ENCODE measurements at places on chromosomes 6 and 20.

GRCh38 chr20:21615617-21616080 lies 89.8 kb upstream of the PAX1 start:
- DNase-seq: peak; percentile 79

GRCh38 chr6:11410539-11411307 lies 126.8 kb upstream of the TMEM170B start:
- DNase-seq: no peak

DNA sequence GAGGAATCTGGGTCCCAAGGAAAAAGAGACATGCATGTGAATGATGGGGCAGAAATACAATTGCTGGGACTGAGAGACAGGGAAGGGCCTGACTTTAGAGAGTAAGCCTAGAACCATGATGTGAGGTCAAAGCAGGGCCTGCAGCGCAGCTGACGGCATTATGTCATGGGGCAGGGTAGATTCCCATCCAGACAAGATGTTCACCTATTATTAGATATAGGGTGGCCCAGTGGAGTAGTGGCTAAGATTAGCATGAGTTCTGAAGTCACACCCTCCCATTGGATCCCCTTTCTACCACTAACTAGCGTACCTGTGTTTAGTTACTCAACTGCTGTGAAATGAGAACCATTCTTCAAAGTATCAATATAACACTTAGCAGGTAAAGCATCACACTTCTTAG lies 39.6 kb downstream of the NDUFAF5 start:
- no peak for DNase-seq

- no peak for DNase-seq
Measured at GRCh38 chr6:108888052-108888451, 39.8 kb downstream of the ARMC2 start.

DNA sequence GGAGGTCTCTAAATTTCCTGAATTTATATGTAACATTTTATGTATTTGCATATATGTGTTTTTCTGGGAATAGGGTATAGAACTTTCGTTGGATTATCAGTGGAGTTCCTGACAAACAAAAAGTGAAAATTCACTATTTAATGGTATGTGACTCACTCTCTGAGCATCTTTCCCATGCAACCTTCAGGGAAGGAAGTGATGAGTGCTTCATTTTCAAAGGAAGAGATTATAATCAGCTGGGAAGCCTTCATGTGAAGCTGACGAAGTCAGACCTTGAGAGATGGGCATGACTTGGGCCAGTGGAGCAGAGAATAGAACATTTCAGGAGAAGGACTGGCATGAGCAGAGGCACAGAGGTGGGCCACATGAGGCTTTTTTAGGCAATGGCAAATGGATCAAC lies 72.7 kb downstream of the FAXC start:
- no peak for DNase-seq

- DNase-seq: no peak
Measured at GRCh38 chr6:97269821-97270220, 13.2 kb downstream of the MMS22L start.

DNA sequence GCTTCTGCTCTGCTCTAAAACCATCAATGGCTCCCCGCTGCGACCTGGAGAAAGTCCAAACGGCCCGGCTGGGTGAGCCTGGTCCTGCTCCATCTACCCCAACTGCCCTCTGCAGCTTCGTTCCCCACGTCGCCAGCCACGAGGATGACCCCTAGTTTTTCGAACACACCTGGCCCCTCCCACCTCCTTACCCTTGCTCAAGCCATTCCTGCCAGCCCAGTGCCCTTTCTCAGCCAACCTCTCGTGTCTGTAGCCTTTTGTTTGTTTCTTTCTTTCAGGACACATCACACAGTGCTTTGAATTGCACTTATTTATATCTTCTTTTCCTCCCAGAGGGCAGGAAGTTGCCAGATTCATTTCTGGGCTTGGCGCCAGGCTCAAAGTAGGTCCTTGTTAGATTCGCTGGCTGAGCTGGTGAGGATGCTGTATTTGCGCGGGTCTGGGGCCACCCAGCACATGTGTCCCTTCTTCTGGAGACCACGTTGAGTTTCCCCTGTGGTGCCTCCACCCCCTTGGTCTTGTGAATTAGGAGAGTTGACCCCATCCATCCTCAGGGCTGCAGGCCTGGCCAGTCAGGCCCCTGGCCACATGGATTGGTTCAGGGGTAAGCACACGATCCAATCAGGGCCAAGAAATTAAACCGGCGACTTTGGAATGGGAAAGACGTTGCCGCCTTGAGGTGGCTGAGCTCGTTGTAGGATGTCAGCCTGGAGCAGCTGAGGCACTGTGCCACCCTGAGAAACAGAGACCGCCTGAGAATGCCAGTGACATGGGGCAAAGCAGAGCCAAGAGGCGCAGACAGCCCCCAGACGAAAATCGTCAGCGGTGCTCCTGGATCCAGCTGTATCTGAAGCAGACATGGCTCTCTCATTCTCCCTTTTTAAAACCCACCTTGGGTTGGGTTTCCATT lies 156.0 kb downstream of the CEBPB start:
- DNase-seq: peak; percentile 81

DNA sequence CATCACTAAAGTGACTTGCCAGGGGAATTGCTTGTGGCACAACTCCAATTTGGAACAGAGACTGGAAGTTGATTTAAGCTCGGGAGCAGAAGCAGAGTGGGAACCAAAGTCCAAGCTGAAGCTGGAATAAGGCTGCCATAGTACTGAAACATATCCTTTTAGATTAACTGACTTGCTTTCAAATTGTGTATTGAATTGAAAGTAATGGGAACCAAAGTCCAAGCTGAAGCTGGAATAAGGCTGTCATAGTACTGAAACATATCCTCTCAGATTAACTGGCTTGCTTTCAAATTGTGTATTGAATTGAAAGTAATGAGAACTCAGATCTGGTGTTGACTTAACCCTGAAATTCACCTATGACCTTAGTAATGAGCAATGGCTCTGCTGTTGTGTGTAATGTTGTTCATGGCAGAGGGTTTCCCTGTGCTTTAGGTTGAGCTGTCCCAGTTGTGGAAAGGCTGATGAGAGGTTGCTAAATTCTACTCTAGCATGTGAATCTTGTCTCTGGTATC lies 40.2 kb downstream of the CENPW start:
- no peak for DNase-seq

- no peak for DNase-seq
Measured at GRCh38 chr20:50475681-50476292, 34.4 kb upstream of the PTPN1 start.

DNA sequence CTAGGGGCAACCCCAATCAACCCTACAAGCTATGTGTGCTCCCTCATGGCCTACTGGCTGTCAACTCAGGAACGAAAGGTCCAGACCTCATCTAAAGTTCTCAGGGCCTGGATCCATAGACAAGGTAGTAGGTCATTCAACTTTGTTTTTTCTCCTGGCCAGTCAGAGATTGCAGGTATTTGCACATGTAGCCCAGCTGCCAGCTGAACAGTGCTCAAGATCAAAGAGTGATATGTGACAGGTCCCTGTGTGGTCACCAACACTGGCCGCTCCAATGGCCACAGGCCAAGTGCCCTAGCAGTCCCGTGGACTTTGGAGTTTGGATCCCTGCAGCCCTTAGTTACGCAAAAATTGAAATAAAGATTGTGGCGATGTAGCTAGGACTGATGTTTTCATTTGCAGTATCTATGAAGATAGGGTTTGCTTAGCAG lies 60.6 kb upstream of the ATXN1 start:
- no peak for DNase-seq

DNA sequence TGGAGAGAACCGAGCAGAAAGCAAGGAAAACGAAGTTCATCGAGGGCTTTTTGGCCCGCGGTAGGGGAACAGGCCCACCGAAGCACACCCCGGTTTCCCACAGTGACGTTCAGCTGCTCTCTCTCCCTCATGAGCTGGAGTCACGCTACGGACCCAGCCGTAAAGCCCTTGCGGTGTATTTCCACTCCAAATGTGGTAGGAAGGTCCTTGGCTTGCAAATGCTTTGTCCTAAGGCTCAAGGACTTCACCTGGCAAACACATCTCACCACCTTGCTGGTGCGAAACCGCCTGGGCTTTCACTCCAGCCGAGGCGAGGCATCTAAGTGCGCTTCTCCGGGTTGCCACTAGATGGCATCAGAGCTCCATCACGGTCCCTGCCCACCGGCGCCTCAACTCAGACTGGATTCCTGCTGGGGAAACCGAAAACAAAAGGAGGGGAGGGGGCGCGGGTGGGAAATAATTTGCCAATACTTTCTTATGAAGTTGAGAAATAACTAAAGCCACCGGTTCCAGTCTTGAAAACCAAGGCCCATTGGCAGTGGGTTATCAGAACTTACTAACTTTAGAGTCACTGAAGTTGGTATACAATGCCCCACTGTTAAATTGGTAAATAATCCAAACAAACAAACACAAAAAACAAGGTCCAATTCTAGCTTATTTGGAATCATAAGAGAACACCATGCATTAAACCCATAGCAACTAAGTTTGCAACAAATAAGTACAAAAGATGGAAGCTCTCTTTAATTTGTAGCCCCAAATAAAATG lies 13.4 kb upstream of the FOXC1 start:
- DNase-seq: peak; percentile 25

- no peak for DNase-seq
Measured at GRCh38 chr6:143843677-143843999, 500 bp downstream of the LTV1 start.

- DNase-seq: no peak
Measured at GRCh38 chr6:149228311-149228955, 89.1 kb upstream of the TAB2 start.

DNA sequence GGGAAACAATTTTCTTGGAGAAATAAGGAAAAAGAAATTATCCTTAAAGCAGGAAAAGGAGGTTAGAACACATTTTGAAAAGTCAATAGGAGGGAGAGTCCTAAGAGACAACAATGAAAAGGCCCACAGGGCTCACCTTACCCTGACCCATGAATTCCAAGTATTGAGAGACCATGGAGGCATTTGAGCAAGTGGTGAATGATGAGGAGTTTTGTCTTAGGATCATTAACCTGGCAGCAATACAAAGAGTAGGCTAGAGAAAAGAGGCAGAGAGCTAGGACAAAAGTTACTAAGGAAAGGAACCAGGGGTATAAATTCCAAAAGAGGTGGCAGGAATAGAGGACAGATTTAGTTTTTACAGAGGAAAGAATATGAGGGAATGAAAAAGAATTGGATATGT lies 44.7 kb downstream of the PACRG start:
- no peak for DNase-seq

DNA sequence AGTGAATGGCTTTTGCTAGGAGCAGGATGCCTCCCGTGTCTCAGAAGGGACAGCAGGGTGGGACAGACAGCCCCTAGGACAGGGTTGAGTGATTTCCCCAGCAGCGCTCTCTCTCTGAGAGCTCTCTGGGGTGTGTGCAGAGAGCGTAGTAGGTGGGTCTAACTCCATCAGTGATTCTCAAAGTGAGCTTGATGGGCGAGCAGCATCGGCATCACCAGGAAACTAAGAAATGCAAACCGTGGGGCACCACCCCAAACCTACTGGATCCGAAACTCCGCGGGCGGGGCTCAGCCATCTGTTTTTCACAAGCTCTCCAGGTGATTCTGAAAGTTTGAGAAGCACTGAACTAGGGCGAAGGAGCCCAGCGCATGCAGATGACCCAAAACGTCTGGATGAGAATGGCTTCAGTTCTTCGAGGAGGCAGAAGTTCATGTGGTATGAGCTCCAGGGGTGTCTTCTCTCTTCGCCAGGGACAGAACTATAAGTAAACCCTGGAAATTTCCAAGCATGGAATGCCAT lies 119.6 kb upstream of the RNF24 start:
- no peak for DNase-seq

- no peak for DNase-seq
Measured at GRCh38 chr6:109344226-109344625, 38.0 kb downstream of the CD164 start.

GRCh38 chr6:134170844-134171243 lies 118.4 kb upstream of the SLC2A12 start:
- DNase-seq: no peak

- peak; percentile 78 for DNase-seq
Measured at GRCh38 chr6:28399350-28400121, at the start of gene ZSCAN12. Gene ZSCAN12 (minus strand): TSS chr6:28399747. CDS start chr6:28398405, 1,342 bp downstream.

DNA sequence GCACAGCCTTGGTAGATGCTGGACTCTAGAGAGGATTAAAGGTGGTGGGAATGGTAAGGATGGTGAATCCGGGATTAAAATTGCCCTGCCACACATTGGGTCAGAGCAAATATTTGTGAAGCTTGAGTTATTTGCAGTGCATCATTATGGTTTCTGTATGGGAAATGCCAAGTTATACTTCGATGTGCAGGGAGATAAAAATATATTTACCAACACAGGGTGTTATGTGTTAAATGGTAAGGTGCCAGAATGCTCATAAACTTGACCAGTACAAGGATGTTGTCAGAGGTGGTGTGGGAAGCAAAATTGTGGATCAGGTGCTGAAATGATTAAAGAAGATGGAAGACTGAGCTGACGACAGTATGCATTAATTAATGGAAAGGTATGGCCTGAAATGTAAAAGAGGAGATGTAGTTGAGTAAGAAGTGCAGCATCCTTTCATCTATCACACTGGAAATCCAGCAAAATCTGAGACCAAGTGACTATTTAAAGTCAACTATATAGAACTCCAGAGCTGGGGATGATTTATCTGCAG lies 262.3 kb downstream of the ADGB start:
- no peak for DNase-seq

DNA sequence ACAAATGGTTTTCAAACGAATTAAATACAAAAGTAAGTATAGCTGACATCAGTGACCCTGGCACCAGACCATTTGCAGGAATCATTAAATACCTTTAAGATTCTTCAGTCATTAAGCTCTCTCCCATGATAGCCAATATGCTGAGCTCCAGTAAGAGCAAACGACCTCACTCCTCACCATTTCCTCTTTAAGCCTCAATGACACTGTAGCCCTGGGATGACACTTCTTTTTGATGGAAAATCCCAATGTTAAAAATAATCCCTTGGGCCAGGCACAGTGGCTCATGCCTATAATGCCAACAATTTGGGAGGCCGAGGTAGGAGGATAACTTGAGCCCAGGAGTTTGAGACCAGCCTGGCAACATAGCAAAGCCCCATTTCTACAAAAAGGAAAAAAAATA lies 3.3 kb upstream of the SGK1 start:
- no peak for DNase-seq

DNA sequence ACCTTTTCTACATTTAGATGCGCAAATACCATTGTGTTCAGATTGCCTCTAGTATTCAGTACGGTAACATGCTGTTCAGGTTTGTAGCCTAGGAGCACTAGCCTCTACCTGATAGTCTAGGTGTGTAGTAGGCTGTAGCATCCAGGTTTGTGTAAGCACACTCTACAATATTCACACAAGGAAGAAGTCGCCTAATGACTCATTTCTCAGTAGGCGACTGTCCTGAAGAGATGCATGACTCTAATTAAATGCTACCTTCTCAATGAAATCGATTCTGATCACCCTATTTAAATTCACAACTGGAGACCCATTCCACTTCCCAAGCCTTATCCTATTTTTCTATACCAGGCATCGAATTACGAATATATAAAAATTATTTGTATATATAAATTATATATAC lies 1.3 kb downstream of the MCUR1 start:
- no peak for DNase-seq

DNA sequence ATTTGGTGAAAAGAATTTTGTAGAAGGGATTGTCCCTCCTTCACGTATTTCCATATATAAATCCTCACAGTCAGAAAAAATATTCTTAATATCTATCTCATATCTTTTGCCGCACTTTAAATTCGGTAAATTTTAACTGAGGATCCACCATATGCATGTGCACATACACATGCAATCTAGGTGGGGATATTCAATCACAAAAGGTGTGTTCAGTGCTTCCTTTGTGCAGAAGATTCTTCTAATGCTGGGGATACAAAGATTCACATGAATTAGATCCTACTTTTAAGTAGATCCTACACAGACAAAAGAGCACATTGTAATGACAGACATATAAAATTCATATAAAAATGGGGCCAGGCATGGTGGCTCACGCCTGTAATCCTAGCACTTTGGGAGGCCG lies 13.6 kb upstream of the HLA-DRB1 start:
- DNase-seq: no peak
